ENCODE measurements at places on chromosomes 5 and 9.
A peak's percentile ranks its signal among the peaks of the same experiment; 100 is the strongest.

DNA sequence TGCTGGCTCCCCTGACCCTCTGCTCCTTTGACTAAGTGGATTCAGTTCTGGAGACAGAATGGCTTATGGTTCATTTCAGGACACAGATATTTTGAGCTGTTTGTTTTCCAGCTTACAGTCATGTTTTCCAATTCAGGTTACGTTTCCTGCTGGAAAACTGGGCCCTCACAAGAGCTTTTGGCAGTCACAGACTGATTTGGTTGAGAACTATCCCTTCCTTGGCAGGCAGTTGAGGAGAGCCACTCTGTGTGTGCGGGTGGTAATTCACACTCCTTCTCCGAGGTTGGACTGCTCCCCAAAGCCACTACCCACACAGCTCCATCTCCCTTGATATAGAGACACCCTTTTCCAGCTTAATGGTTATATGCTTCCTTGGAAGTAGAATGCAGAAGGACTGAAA lies 534.5 kb downstream of the TMEM38B start:
- no peak for DNase-seq

DNA sequence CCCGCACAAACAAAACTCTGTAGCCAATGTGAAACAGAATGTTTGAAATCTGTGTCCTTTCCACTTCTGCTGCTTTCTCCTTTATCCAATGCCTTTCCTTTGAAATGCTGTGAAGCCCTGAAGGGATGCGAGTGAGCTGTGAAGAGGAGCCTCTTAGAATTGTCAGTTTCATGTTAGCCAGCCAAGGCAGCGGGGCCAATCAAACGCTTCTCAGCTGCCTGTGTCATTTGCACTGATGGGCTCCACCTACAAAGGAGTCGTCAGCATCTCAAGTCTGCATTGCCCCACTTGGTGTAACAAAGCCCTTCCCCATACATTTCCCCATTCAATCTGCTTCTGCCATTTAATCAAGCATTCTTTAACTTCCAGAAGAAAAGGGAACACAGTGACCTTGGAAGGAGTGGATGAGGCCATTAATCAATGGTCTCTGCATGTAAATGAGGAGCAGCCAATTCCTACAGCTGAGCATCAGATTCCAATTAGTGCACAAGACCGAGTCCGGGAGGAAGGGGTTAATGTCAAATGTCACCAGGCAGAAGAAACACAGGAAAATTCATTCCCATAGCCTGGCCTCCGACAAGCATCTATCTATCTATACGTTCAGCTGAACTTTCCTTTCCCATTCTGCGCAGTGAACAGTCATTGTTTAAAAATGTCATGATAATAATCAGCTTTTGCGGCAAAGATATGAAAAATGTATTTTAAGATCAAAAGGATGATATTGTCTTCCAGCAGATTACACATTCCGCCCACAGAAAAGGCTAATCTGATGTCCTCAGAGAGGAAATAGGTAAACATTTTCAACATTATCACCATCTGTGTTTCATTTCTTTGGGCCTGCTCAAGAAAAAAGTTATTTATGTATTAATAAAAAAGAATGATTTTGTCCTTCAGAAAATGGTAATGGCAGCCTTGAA lies 154.6 kb downstream of the FSTL4 start:
- no peak for DNase-seq

DNA sequence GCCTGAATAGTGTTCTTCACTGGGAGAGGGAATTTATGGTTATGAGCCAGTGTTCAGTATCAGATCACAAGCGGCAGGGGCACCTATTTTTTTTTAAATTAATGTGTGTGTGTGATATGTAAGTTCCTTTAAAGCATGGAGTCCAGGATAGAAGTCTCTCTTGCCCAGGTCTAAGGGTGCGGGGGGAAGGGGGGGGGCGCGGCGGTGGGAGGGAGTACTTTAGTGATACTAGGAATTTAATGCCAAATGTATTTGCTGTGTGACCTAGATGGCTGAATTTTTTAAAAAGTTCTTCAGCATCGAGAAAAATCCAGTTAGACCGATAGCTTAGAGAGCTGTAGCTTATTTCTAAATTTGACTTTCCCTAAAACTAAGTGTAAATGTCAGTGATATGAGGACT lies 1.5 kb upstream of the FCHO2 start:
- no peak for DNase-seq

- DNase-seq: no peak
These were observed 49.4 kb downstream of the GRIN3A start for GRCh38 chr9:101689039-101689438.

DNA sequence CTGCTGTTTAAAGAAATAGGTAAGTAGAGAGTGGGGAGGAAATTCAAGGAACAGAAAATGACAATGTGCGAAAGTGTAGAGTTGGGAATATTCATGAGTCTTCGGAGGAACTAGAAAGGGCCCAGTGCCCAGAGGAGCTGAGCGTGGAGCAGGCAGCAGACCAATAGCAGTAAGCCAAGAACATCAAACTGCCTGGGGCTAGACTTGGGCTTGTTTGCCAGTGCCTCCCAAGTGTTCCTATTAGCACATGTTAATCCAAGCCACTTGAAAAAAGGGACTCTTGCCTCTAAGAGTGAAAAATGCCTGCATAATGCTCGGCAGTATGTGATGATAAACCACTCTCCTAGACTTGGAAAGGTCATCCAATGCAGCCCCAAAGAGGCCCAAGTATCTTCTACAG lies 1.2 kb upstream of the TAL2 start:
- DNase-seq: no peak

GRCh38 chr9:38373679-38374078 lies 18.8 kb upstream of the ALDH1B1 start:
- DNase-seq: no peak

- no peak for DNase-seq
These were observed 103.9 kb upstream of the ICE1 start for GRCh38 chr5:5318426-5319190.

DNA sequence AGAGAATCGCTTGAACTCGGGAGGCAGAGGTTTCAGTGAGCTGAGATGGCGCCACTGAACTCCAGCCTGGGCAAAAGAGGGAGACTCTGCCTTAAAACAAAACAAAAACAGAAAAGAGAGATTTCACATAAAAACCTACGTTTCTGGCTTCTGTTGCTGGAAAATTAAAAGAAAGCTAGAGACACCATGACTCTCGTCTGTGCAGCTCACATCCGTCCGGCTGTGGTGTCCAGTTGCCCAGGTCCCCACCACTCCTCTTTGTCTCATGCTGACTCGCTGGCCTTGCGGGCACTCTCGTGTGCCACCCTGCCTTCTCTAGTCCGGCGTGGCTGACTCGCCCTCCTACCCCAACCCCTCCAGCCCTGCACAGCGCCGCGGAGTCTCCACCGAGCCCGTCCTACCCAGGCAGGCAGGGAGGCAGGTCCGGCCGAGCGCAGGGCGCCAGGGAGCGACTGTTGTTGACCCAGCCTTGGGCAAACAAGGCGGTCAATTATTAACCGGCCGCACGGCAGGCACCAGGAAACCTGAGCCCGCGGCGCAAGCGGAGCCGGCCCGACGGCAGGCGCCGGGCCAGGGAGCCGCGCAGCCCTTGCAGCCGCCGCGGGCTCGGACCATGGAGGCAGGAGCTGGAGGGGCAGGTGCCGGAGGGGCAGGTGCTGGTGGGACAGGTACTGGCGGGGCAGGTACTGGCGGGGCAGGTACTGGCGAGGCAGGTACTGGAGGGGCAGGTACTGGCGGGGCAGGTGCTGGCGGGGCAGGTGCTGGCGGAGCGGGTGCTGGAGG lies at the start of gene PRRT1B:
Gene PRRT1B (plus strand): TSS at position 521 of the 783 bp plus-strand sequence. CDS start 93 bp downstream, at position 614.
- no peak for DNase-seq

GRCh38 chr5:119302916-119303897 lies 52.6 kb upstream of the TNFAIP8 start:
- no peak for DNase-seq

DNA sequence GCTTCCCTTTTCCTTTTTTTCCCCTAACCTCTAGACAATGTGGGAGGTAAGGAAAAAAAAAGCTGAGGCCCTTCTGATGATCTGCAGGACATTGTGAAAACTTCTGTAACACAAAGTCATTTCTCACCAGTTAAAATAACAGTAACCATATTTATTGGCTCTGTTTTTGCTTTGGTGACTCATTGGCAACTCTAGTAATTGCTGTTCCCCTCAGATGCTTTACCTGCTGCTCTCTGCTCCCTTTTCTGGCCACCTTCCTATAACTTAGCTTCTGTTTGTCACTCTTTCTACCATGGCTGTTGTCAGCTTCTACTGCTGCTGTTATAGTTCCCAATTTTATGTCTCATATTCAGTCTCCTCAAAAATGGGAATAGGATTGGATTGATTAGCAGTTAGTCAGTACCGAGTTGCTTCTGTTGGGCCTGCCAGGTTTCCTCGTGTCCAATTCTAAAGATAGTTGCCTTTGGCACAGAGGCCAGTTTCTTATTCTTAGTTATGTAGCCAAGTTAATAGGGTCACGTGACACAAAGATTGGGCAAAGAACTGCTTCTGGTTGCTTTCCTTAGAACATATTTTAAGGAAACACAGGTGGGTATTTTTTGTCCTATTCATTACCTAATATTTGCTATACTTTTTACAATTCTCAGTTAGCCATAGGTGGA lies 16.8 kb downstream of the SCAMP1 start:
- no peak for DNase-seq

DNA sequence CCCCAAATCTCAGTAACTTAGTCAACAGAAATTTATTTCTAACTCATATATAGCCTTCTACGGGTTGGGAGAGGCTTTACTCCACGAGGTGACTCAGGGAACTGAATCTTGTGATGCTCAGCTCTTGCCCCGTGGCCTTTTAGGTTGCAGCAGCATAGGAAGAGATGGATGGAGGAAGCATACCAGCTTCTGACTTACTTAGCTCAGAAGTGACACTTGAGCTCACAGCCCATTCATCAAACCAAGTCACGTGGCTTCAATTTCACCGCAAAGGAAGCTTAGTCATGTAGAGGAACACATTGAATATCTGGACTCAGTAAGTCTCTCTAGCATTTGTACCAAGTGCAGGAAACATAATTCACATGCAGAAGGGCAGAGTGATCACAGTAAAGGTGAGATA lies 124.1 kb upstream of the KCNN2 start:
- DNase-seq: peak; percentile 81

DNA sequence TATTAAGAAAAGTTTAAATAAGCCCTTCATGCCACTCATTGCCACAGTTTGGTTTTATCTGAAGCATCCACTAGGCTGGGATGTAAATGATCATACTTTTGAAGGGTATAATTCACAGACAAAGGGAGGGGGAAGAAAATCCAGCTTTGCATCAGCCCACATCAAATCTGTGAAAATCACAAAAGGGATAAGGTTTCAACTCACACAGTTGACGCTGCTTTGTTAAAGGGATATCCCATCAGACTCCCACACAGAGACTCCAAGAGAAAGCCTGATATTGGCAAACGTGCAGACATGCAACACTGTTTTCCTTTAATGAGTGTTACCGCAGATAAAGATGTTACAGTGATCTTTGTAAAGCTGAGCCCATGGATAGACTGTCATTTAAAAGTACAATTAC lies 602.9 kb downstream of the TLE1 start:
- DNase-seq: no peak

GRCh38 chr5:135645336-135646180 lies 66.8 kb upstream of the CXCL14 start:
- no peak for DNase-seq

DNA sequence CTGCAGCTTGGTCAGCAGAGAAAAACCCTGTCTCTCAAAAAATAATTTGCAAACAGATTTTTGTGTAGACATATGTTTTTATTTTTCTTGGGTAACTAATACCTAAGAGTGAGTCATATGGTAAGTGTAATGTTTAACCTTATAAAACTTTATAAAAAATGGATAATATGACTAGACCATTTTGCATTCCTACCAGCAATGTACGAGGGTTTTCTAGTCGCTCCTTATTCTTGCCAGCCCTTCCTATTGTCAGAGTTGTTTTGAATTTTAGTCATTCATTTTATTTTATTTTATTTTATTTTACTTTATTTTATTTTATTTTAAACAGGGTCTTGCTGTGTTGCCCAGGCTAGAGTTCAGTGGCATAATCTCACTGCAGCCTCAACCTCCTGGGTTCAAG lies 37.8 kb downstream of the RABGAP1 start:
- DNase-seq: no peak

DNA sequence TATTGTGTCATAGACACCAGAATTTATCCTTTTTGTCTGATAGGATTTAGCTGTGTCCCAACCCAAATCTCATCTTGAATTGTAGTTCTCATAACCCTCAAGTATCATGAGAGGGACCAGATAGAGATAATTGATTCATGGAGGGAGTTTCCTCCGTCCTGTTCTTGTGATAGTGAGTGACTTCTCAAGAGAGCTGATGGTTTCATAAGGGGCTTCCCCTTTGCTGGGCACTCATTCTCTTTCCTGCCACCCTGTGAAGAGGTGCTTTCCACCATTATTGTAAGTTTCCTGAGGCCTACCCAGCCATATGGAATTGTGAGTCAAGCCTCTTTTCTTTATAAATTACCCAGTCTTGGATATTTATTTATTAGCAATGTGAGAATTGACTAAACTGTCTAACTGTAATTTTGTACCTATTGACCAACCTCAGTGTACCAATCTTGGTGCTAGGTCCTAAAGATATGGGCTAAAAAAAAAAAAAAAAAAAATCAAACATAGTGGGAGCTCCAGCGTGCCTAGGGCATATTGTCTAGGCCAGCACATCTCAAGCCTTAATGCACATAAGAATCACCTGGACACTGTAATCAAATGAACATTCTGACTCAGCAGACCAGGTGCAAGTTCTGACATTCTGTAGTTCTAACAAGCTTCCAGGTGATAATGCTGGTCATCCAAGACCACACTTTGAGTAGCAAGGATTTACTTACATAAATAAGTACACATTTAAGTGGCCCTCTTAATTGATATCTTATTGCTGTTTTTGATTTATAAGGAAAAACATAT lies 30.5 kb downstream of the ST8SIA4 start:
- DNase-seq: no peak

- no peak for DNase-seq
These were observed 651 bp downstream of the HRH2 start for GRCh38 chr5:175658299-175659145.

DNA sequence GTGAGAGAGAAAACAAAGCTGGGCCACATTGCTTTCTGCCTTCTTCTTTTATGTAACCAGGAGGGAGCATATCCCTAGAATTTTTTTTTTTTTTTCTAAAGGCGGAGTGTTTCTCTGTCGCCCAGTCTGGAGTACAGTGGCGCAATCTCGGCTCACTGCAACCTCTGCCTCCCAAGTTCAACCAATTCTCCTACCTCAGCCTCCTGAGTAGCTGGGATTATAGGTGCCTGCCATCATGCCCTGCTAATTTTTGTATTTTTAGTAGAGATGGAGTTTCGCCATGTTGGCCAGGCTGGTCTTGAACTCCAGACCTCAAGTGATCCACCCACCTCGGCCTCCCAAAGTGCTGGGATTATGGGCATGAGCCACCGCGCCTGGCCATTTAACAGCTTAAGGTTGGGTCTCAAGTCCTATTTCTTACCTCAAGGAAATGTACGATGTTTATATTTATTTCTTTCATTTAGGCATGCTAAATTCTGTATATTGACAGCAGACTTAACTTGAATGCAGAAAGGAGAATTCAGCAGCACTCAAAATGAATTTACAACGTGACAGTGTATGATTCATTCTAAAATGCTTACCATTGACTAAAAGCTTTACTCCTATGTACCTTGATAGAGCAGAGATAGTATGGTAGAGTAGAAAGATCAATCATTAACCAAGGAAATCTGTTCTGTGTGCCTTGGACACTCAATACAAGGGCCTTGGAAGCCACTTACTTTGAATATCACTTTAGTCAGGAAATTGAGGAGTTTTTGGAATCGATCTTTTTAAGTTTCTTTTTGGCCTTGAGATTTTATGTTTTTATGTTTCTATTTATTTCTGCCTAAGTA lies 100.9 kb downstream of the F2RL2 start:
- DNase-seq: no peak

GRCh38 chr5:33315189-33315588 lies 125.6 kb upstream of the TARS1 start:
- DNase-seq: no peak

All from GDM1 (cell line).